ENCODE measurements at places on chromosomes 1 and 21.

DNA sequence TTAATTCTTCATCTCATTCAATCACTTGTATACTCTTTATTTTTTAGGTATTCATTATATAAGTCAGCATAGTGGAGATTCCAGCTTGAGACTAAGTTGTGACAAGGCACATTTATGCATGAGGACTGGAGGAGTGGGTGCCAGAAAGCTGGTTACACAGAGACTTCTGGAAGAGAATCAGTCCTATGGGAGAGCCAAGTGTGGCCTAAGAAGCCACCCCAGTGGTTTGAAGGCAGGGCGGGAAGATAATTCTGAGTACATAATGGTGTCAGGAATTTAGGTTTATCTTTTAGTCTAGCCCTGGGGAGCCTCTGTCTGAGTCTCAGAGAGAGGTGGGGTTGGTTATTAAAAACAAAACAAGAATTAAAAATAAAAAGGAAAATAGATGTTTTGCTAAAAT lies 83.0 kb downstream of the SPAG17 start:
- DNase-seq, result no peak

DNA sequence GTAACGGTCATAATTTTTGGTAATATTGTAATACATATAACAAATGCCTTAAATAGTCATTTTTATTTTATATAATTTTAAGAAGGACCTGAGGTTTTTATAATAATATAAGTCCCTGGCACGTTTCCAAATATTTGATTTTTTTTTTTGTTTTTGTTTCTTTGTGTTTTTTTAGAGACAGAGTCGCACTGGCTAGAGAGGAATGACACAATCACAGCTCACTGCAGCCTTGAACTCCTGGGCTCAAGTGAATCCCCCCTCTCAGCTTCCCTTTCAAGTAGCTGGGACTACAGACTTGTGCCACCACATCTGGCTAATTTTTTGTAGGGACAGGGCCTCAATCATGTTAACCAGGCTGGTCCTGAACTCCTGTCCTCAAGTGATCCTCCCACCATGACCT lies 29.7 kb downstream of the ARHGAP29 start:
- DNase-seq, result no peak

DNA sequence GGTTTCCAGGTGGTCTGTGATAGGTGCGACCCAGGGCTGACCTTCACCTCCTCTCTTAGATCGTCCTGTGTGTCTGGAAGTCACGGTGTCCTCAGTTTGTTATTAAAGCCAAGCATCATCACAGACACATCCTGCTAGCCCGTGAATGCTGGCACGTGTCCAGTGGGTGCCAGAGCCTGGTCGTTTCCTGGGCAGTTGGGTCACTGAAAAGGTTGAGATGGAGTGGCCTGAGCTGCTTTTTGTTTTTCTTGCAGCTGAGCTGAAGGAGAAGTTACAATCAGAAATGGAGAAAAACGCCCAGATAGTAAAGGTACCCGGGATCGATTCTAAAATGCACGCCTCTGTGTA lies 23.2 kb downstream of the PCNT start:
- DNase-seq, result no peak

DNA sequence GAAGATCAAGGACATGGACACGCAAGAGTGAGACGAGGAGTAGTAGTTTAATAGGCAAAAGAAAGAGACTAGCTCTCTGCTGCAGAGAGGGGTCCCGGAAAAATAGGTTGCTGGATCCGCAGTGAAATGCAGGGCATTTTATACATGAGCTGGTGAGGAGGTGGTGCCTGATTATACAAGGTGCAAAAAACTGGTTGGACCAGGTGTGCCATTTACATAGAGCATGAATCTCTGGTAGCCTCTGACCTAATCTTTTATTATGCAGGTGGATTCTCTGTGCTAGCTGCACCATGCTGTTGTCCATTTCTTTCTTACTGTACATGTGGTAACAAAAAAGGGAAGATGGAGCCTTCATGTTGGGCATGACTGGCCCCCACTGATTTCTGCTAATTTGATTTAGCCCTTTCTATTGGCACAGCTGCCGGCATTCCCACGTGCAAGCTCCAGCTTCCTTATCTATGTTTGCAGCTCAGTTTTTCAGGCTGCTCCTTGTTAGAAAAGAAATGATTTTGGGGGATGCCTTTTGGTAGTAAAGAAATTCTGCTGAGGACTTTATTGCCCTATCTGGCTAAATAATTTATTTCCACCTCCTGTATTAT lies 548.1 kb downstream of the BRINP3 start:
- DNase-seq, result no peak

GRCh38 chr1:213369465-213369864 lies 318.4 kb downstream of the RPS6KC1 start:
- no peak for DNase-seq

DNA sequence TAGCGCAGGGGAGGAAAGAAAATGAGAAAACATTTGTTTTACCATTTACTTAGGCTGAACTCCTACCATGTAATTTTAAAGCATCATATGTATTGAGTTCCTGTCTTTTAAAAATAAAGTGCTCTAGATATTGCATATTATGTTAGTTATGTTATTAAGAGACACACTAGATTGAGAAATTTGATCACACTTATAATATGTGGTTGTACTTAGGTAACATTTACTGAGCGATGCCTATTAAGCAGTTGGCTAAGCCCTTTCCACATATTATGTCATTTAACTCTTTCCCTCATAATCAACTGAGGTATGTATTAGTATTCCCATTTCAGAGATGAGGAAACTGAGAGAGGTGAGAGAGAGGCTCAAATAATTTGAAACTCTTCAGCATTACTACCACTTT lies 4.5 kb upstream of the LRRC8D start:
- DNase-seq, result no peak

DNA sequence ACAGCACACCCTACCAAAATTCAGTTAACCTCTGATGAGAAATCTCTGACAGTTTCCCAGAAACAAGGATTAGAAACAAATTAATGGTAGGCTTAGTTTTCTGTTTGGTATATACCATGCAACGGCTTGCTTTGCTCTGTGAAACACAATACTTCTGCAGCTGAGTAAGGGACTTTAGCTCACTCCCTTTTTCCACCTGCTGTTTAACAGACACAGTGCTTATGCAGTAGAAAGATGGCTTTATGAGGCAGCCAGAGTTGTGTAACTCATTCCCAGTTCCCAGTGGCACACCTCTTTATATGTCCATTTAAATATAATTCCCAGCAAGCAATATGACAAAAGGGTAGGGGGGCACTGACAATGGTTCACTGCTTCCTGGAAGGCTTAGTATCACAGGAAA lies 124.0 kb downstream of the PIGK start:
- no peak for DNase-seq

DNA sequence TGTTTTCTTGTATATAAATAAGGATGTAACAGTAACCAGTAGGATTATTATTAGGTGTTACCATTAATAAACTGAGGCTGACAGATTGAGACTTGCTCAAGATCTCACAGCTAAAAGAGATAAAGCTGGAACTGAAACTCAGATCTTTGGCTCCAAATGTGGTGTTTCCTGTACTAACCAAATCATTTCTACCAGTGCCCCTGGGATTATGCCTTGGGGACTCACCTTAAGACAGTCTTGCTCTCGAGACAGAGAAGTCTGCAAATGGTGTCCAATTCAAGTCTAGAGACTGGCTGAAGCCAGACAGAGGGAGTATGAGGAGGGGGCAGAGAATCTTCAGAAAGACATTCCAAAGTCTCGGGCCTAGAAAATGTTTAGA lies 593 bp upstream of the CD53 start:
- no peak for DNase-seq

DNA sequence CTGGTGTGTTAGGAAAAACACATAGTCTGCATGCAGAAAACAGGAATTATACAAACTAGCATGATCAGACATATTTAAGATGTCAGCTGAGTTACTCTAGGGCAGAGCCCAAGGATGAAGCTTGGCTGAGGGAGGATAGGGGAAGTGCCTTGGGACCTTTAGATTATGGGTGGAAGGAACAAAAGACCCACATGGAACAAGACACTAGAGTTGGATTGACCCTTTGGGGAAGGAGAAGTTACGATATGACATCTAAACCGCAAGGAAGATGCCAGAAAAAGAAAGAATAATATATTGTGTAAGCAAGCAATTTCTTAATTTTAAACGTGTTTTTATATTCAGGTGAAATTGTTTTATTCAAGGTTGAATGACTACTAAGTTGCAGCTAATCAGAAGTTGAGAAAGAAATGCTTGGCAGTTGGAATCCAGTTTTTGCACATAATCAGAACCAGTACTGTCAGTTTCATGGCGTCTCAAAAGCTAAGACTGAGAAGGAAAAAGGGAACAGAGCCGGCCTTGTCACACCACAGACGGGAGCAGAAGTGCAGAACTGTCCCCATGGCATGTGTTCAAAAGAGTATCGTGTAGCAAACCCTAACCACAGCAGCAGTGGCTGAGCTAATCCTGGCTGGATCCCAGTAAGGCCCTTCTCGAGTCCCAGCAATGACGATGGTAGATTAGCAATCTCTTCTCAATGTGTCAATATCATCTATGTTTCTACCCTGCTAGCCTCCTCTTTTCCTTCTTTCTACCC lies 31.2 kb upstream of the IFNAR2 start:
- DNase-seq, result no peak

DNA sequence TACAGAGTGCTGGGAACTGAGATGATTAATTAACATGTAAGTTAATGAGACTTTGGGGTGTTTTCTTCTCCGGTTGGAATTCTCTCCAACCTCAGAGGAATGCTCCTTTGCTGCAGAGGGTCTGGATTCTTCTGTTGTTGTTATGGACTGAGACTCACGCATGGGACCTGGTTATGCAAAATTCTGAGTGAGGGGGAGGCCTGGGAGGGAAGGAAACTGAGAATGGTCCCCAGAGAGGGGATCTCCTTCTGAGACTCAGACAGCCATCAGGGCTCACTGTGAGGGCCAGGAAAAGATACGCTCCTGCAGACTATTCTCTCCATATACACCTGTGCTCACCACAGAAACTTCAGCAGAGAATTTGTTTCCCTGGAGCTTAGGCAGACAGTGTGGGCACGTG lies 56.3 kb downstream of the HTR6 start:
- no peak for DNase-seq

DNA sequence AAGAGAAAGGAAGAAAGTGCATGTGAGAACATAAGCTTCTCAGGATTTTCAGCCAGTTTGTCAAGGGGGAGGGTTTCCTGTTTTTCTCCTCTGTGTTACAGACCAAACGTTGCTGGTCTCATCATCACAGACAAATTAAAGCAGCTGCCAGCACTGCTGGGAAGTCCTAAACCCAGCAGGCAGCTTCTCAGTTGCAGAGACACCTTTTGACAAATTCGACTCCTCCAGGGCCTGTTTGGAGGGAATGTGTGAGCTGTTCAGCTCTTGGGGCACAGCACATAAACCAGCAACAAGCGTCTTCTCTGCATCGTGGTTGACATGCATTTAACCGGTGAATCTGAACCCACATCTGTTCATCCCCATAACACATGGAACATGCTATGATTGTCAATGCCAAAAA lies 454.6 kb upstream of the RUNX1 start:
- peak; percentile 11 for DNase-seq

DNA sequence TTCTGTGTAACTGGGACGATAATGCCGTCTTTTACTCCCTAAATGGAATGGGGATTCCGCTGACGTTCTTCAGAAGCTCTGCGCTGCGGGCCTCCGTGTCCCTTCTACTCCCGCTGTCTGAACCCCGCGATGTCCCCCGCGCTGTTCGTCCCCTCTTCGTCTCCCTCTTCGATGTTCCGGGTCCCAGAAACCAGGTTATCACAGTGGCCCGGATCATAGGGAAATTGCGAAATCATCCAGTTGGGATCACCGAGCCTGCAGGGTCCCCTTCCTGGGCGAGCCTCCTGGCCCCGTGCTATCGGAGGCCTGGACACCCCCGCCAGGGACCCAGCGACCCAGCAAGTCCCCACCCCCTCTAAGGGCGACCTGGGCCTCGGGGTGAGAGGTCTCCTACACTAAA lies 154.2 kb downstream of the PPIAL4G start:
- DNase-seq, result no peak

DNA sequence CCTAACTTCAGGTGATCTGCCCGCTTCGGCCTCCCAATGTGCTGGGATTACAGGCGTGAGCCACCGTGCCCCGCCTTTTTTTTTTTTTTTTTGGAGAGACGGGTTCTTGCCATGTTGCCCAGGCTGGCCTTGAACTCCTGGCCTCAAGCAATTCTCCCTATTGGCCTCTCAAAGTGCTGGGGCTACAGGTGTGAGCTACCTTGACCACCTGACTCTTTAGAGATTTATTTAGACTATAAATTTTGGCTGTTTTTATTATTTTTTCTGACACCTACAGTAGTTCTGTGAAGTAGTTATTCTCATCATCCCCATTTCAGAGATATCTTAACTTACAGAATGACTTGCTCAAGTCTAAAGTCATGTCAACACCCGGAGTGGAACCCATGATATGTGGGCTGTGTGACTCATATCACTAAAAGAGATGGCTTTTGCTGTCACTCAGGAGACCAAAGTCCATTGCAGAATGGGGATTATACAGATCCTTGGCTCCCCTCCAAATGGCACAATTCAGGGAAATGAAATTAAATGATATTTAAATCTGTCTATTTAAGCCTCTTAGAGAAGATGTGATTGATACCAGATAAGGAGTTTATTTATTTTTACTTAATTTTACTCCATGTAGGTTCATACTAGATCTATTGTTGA lies 93.2 kb downstream of the CTH start:
- no peak for DNase-seq

- DNase-seq, result no peak
Observed at GRCh38 chr1:65704318-65704717, 88.4 kb upstream of the PDE4B start.

GRCh38 chr1:208766832-208767231 lies 522.6 kb upstream of the PLXNA2 start:
- no peak for DNase-seq

- no peak for DNase-seq
Observed at GRCh38 chr1:39808784-39809517, 20.3 kb upstream of the BMP8B start.

- no peak for DNase-seq
Observed at GRCh38 chr1:81023187-81023724, 777.5 kb upstream of the ADGRL2 start.

- DNase-seq, result no peak
Observed at GRCh38 chr1:63316598-63316983, 5.8 kb upstream of the FOXD3 start.

GRCh38 chr1:6002714-6003501 lies 10.7 kb upstream of the NPHP4 start:
- DNase-seq, result no peak

GRCh38 chr1:66317248-66317515 lies 216.8 kb upstream of the SGIP1 start:
- DNase-seq, result no peak

DNA sequence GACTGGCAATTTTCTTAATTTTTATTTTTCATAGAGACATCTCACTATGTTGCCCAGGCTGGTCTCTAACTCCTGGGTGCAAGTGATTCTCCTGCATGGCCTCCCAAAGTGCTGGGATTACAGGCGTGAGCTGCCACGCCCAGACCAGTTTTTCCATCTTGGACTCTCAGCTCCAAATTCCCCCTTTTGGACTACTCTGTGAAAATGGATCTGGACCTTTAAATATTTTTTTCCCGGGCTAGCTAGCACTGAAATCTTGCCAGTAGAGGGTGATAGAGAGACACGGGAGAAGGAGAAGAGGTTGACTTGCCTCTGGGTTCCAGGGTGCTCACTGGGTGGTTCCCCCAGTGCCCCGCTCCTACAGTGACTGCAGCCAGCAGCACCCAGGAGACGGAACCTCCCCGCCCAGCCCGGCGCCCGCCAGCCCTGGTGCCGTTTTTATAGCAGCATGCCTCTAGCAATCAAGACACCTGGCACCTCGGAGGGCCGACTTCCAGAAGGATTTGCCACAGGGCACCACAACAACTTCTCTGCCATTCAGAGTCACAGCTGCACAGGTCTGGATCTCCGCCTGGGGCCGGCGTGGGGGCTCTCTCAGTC lies 34.7 kb upstream of the SCCPDH start:
- DNase-seq, result peak; percentile 82

GRCh38 chr1:59986516-59987310 lies 60.1 kb upstream of the CYP2J2 start:
- peak; percentile 31 for DNase-seq

- DNase-seq, result no peak
Observed at GRCh38 chr1:36492491-36492890, 9.8 kb upstream of the CSF3R start.
